ENCODE measurements at places on chromosomes 7 and 10.
A peak's percentile ranks its signal among the peaks of the same experiment; 100 is the strongest.

DNA sequence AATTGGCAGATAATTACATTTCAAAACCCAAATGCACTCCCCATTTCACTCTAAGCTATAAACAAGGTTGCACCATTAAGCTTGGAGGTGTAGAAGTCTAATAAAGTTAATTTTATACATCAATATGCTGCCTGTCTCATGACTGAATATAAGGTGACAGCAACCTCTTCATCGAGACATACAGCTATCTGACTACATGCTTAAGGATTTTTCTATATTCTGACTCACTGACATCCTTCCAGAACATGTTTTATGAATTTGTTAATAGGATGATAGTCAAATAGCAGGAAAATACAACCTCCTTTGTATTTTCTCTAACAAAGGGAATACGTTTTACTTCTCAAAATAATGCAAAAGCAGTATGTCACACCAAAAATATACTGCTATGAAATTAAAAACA is 76.6 kb downstream of the NRBF2 start:
- no peak for DNase-seq

DNA sequence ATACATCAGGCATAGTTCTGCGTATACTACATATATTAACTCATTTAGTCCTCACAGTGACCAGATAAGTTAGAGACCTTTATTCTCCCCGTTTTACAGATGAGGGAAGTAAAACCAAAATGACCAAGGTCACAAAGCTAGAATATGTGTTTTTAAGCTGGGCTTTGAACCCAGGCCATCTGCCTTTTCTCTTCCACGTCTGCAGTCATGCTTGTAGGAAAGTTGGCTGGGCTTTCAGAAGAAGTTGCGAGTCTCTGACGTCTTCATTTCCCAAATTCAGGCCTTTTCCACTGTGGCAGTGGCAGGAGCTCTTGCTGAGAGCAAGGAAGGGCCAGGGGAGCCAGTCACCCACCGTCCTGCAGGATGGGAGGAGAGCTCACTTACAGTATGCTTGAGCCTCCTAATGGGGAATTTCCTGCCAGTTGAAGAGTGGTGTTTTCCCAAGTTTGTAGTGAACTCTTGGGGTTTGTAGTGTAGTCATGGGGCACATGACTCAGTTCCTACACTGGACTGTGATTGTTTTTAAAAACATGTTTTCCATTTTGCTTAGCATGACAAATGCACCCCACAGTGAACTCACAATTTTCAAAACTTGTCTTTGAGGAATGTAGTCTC is 34.2 kb downstream of the CYP17A1 start:
- no peak for DNase-seq

DNA sequence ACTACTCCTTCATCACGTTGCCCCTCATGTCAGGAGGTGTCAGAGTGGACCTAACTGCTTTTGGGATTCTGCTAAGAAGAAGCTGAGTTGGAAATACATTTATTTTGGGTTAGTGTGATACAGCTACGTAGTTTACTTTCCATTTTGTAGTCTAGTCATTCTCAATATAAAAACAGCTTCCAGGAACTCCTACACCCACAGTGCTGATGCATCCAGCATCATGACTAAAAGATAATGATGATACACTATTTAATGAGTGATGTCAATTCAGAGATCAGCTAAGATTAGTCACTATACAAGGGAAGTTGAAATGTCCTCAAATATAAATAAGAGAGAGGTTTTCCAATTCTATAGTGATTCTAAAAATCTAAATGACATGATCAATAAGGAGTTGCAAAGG is 264.2 kb upstream of the SLC26A5 start:
- no peak for DNase-seq

- DNase-seq = no peak
Measured at GRCh38 chr10:111531690-111532089, 454.9 kb downstream of the ADRA2A start.

- DNase-seq = no peak
Measured at GRCh38 chr10:86642499-86642898, 11.8 kb upstream of the OPN4 start.

DNA sequence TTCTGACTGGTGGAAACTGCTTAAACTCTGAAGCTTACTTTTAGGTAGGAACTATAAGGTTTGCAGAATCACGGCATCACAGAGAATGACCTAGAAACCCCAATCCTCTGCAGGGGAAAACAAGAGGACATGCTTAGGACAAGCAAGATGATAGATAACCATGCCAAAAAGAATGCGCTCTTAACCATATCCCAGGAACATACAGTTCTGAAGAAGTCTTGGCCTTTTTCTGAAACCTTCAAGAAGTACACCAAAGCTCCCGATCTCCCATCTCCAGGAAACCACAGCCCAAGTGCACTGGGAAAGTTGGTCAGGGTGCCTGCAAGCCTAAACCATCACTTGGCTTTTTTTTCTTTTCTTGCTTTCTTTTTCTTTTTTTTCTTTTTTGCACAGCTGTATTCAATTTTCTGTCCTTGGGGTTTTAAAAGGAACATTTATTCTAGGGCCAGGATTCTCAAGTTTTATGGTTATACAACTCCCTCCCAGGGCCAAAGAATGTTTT is 12.2 kb upstream of the SVIL start:
- no peak for DNase-seq

DNA sequence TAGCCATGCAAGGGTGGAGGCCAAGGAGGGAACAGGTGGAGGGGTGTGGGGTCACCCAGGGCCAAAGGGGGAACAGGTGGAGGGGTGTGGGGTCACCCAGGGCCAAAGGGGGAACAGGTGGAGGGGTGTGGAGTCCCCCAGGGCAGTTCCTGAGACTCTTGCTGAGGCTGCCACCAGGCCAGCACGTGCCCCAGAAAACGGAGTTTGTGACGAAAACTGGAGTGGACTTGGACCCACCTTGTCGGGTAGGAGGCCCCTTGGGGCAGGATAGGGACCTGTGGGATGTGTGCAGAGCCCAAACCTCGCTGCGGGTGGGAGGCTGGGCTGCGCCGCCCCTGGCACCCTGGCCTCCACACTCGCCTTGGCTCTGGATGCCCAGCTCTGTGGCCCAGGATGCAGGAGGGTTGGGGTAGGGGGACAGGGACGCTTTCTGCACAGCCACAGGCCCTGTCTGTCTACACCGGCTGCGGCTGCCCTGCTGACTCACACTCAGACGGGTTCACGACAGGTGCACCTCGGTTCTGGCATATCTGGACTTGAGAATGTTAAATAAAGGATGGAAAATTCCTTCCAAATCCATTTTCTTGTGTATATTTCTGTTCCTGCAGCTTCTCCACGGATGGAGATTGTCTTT is 562 bp upstream of the ADGRA1 start:
- no peak for DNase-seq

DNA sequence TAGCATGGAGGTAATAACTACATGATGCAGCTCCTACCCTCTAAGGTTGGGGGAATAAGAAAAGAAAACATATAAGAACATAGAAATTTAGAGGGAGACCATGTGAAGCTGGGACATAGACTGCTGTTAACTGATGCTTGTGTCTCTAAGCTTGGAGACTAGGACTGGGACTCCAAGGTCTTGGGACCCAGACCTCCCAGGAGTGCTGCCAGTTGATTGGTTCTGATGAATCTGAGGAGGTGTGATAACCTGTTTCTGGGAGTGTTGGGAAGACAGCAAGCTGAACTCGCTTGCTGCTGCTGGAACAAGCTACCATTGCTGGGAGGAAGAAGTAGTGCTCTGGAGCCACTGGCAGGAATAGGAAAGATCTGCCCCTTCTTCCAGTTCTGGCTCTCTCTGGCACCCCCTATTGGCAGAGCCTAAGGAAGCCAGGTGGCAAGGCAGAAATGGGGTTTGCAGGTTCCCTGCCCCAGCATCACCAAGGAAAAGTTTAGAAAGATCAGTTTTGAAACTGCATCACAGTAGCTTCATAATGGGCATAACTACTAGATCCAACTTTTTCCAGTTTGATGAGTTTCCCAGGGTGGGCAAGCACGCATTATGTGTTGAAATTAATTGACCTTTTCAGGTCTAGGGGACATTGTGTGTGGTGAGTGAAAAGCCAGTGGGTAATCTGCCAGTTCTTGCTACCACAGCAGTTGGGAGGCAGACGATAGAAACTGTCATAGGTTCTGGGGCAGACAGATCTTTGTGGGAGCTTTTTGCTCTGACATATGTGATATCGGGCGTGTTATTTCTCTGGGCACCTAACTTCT is 140.7 kb downstream of the SND1 start:
- peak; percentile 4 for DNase-seq

DNA sequence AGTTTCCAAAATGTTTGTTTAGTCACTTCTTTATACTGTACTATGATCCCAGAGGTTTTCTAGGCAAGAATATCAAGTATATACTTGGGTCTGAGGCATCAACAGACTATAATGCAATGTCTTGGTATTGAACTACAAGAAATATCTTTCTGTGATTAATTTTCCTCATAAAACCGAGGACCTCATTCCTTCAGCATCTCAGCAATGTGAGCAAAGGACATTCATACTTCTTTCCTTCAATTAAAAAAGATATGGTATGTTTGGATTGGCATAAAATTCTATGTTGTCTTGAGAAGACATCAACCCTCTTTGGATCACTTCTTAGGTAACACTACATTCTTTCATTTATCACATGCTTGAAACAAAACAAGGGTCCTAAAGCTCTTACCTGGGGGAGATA is 524.5 kb downstream of the PHTF2 start:
- no peak for DNase-seq

Data from amygdala (tissue), 56 donors.